Stimulated activated CD8-positive, alpha-beta memory T cell treated with anti-CD3 and anti-CD28 coated beads, Interleukin-7, amount 100 ng/mL, for 48 hours (primary cell): ENCODE measurements at places on chromosomes 2 and 18.

DNA sequence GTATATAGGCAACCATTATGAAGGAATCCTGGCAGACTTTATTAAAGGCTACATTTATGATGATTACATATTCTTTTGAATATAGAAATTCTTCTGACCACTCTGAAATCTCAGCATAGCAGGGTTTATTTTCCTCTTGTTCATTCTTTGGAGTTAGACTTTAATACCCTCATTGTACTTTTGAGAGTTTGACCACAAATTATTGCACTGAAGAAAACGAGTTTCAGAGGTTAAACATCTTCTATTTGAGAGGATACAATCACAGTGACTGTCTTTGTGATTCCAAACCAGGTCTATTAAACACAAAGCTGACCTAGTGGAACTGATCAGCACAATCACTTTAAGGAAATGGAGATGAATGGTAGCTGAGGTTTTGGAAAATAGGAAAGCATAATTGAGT is 71.3 kb downstream of the XIRP2 start:
- DNase-seq, result no peak

DNA sequence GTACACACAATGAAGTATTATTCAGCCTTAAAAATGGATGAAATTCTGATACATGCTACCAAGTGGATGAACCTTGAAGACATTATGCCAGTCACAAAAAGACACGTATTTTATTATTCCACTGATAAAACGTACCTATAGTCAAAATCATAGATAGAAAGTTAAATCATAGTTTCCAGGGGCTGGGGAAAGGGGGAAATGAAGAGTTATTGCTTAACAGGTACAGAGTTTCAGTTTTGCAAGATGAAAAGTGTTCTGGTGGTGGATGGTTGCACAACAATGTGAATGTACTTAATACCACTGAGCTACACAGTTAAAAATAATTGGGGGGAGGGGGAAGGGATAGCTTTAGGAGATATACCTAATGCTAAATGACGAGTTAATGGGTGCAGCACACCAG is 279.0 kb upstream of the STON1 start:
- no peak for DNase-seq

DNA sequence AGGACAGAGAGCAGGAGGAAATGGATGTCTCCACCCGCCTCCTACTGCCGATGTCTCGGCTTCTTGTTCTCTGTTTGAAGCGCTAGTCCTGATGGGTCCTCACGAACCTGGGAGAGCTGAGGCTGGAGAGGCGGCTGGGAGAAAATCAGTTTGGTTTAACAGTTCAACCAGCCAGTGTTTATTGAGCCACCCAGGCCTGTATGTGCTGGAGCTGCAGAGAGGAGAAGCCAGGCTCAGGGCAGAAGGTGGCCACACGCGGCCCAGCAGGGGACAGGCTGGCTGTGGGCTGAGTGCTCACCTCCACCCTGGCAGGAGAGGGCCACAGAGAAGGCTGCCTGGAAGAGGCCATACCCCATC is 202.1 kb downstream of the CYP26B1 start:
- DNase-seq, result no peak

DNA sequence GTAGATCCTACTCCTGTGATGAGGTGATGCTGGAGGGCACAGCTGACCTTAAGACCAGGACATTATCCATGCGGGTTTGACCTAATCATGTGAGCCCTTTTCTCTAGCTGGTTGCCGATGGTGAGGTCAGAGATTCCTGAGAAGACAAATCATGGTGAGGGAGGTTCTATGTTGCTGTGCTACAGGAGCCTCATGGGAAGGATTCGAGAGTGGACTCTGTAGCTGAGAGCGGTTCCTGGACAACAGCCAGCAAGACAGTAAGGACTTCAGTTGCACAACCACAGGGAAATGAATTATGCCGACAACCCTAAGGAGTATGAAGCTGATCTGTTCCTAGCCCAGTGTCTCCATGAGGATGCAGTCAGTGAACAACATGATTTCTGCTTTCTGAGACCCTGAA is 80.4 kb downstream of the EPB41L3 start:
- no peak for DNase-seq

- no peak for DNase-seq
These were observed 1043.3 kb upstream of the PIK3C3 start for GRCh38 chr18:40911582-40912254.

GRCh38 chr2:26685341-26685740 is 7.2 kb upstream of the KCNK3 start:
- DNase-seq, result no peak
